ENCODE measurements at places on chromosomes 11 and 22. TPM values are rescaled to one million over a fixed set of nuclear protein-coding genes. Genes with fewer than 3 reads are reported as not detected.

The SUSD2 gene
- 0.85 TPM for total RNA-seq

The THRSP gene
- total RNA-seq: 3.5 TPM

The RFPL3 gene
- total RNA-seq: not detected

The KRTAP5-7 gene
- not detected for total RNA-seq

DNA sequence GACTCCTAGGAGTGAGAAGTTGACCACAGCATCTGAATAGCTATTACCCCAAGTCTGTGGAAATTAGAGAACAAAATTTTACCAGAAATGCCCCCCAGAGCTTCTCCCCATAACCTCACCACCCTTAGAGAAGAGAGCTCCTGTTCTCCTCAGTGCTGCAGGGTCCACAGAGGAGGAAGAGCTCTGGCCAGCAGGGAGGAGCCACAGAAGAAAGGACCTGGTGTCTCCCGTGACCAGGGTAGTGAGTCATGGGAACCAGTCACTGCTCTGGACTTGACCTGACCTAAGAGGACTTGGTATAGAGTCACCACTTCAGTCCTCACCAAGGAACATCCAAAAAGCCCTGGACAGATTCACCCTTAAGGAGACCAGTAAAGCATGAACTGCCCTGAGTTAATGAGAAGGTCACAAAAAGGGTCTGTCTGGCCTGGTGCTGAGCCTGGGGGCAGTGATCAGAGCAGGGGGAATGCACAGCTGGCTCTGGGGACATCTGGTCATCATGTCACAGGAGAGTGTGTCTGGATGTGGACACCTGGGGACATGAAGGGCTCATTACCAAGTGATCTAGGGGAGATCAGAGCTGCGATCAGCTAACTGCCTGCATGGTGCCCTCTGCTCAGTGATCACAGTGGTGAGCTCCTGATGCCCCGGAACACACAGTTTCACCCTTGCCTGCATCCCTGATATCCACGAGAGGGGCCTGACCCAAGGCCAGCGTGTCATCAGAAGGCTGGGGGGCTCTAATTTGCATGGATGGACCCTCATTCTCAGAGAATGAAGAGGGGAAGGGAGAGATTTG, 103.3 kb upstream of the TOP3B start:
- no peak overlapping the region for H3K4me3 ChIP-seq
- no peaks in the 10 kb centered on the region for H3K27me3 ChIP-seq
- no peaks in the 10 kb centered on the region for H3K36me3 ChIP-seq
- H3K27ac ChIP-seq: no peak overlapping the region

DNA sequence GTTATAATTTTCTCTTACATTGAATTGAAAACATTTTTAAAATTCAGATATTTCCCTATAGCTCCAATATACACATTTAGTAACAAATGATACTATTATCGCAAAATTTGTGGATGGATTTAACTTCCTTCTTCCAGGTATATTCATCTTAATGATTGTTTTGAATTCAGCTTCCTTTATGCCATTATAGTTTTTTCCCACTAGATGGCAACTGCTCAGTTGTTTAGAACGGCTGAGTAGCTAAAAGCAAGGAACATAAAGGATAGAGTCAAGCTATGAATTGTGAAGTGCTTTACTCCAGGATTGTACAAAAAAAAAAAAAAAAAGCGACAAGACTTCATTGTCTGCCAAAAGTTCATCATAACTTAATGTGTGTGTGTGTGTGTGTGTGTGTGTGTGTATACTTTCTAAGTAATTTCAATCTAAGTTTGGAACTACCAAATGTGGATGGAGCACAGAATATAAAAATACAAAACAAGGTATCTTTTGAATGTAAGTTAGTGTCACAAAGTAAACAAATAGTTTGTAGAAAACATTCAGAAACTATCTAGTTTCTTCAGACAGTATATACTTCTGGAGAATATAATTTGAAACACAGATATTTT, 846.4 kb downstream of the DLG2 start:
- no peak for DNase-seq
- H3K36me3 ChIP-seq: no peaks in the 10 kb centered on the region
- no peak overlapping the region for H3K4me3 ChIP-seq
- H3K4me1 ChIP-seq: no peaks in the 10 kb centered on the region

DNA sequence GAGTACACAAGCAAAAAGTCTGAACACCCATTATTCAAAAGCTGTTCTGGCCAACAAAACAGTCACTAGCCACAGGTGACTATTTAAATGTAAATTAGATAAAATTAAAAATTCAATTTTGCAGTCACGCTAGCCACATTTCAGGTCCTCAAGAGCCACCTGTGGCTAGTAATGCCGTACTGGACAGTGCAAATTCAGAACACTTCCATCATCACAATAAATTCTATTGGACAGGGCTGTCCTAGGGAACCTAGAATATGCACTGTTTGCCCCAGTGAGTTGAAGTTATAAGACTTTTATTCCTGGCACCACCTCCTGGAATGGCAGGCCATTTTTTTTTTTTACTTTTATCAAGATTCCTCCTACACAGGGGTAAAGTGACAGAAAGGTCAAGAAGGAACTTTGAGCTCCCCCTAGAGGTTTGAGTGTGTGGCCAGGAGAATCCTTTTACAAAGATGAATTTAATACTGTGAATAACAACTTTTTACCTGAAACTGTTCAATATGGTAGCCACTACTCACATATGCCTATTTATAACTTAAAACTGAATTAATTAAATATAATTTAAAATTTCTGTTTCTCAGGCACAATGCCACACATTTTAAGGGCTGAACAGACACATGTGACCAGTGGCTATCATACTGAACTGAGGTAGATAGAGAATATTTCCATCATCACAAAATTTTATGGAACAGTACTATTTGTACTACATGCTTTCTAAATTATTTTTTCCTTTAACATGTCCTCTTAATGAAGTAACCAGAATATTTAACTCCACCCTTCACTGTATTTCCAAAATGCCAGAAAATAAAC, 6.5 kb downstream of the MSANTD2 start:
- no peaks in the 10 kb centered on the region for H3K36me3 ChIP-seq

- no peaks in the 10 kb centered on the region for H3K36me3 ChIP-seq
- H3K4me1 ChIP-seq: peaks cover 49% of the 10 kb centered on the region
- peak within 1 kb of the TSS; percentile 87 for H3K4me3 ChIP-seq
- peak within 1 kb of the TSS; percentile 65 for H3K27ac ChIP-seq
- peak; percentile 81 for DNase-seq
- H3K27me3 ChIP-seq: no peaks in the 10 kb centered on the region
Observed at GRCh38 chr11:46593550-46594373, at the start of gene AMBRA1. AMBRA1 (minus strand) TSS chr11:46594023; CDS start chr11:46548380, 45,643 bp downstream.

GRCh38 chr11:27354359-27354965, 8.6 kb downstream of the CCDC34 start:
- H3K27me3 ChIP-seq: no peaks in the 10 kb centered on the region
- no peak overlapping the region for H3K27ac ChIP-seq
- no peak overlapping the region for H3K4me3 ChIP-seq
- no peak for DNase-seq

- no peak for DNase-seq
- H3K36me3 ChIP-seq: no peaks in the 10 kb centered on the region
- H3K4me1 ChIP-seq: no peaks in the 10 kb centered on the region
- no peaks in the 10 kb centered on the region for H3K27me3 ChIP-seq
- H3K4me3 ChIP-seq: no peak overlapping the region
Observed at GRCh38 chr22:22976033-22976922, 88.7 kb downstream of the IGLL5 start.

DNA sequence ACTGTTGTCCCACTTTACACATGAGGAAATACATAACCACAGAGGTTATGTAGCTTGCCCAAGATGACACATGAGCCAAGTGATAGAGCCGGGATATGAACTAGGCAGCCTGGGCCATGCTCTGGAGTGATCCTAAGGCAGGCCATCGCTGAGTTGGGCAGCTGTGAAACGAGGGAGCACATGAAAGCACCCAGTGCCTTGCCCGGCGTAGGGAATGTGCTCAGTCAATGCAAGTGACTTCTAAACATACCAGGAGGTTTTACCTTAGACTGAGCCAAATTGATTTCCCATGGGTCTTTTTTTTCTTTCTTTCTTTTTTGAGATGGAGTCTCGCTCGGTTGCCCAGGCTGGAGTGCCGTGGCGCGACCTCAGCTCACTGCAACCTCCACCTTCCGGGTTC, 10.5 kb downstream of the GRIK4 start:
- DNase-seq: no peak
- H3K4me1 ChIP-seq: peaks cover 10% of the 10 kb centered on the region
- H3K27me3 ChIP-seq: peaks cover 44% of the 10 kb centered on the region
- no peaks in the 10 kb centered on the region for H3K36me3 ChIP-seq

- H3K27me3 ChIP-seq: no peaks in the 10 kb centered on the region
- no peak overlapping the region for H3K27ac ChIP-seq
- H3K4me3 ChIP-seq: no peak overlapping the region
- no peak for DNase-seq
- H3K4me1 ChIP-seq: no peaks in the 10 kb centered on the region
Observed at GRCh38 chr11:38384568-38384967, 1786.5 kb upstream of the RAG2 start.

DNA sequence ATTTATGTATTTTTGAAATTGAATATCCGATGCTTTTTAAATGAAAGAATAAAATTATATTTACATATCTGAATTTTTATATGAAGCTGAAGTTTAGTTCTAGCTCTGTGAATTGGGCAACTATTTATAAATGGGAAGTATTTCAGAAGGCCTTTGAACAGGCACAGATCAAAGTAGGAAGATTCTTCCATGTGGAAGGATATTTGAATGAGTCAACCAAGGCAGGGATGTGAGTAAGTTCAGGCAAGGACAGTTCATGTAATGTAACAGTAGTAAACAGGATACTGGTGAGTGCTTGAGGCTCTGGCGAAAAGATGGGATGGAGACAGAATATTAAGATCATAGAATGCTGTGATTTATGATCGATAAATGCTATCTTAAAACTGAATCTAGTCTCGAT, 417.8 kb upstream of the CCDC179 start:
- H3K27ac ChIP-seq: no peak overlapping the region
- H3K4me3 ChIP-seq: no peak overlapping the region
- DNase-seq: no peak
- H3K27me3 ChIP-seq: no peaks in the 10 kb centered on the region
- H3K4me1 ChIP-seq: no peaks in the 10 kb centered on the region

GRCh38 chr11:120060512-120060911, 77.4 kb downstream of the TRIM29 start:
- H3K36me3 ChIP-seq: no peaks in the 10 kb centered on the region
- H3K27me3 ChIP-seq: peaks cover 44% of the 10 kb centered on the region
- H3K4me3 ChIP-seq: no peak overlapping the region
- H3K27ac ChIP-seq: no peak overlapping the region

- H3K4me1 ChIP-seq: no peaks in the 10 kb centered on the region
- H3K4me3 ChIP-seq: no peak overlapping the region
- H3K27me3 ChIP-seq: peaks cover 13% of the 10 kb centered on the region
- H3K36me3 ChIP-seq: no peaks in the 10 kb centered on the region
- H3K27ac ChIP-seq: no peak overlapping the region
Observed at GRCh38 chr11:126561327-126561893, 205.9 kb downstream of the ST3GAL4 start.

GRCh38 chr11:12222055-12222792, 111.8 kb downstream of the MICAL2 start:
- peak; percentile 64 for DNase-seq
- H3K4me1 ChIP-seq: peaks cover 66% of the 10 kb centered on the region
- no peaks in the 10 kb centered on the region for H3K27me3 ChIP-seq
- peak overlapping the region; percentile 83 for H3K27ac ChIP-seq

DNA sequence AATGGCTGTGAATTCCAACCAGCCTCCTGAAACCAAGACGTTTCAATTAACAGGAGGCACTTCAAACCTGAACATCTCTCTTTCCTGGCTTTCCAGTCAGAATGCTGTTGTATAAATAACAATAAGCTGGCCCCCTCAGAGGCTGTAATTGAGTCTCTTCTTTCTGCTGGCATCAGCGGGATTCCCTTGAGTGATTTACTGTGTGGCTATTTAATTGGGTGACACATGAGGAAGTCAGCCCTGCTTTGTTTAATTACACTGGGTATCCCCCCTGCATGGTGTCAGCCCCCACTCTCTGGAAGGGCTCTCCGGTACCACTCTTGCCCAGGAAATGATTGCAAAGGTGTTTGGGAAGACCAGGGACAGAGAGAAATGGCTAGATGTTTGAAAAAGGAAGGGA, 101.6 kb downstream of the NTM start:
- no peaks in the 10 kb centered on the region for H3K36me3 ChIP-seq
- H3K27me3 ChIP-seq: peaks cover 55% of the 10 kb centered on the region
- no peaks in the 10 kb centered on the region for H3K4me1 ChIP-seq
- no peak for DNase-seq

- DNase-seq: no peak
- H3K27ac ChIP-seq: peak overlapping the region; percentile 50
- peaks cover 9% of the 10 kb centered on the region for H3K4me1 ChIP-seq
- H3K27me3 ChIP-seq: no peaks in the 10 kb centered on the region
- no peaks in the 10 kb centered on the region for H3K36me3 ChIP-seq
- peak overlapping the region; percentile 99 for H3K4me3 ChIP-seq
Observed at GRCh38 chr22:42271191-42271813, 849 bp upstream of the TCF20 start.

Data from heart right ventricle (tissue), 16 donors.